ENCODE measurements at places on chromosomes 3 and 15.

- DNase-seq = no peak
Observed at GRCh38 chr3:194198938-194199337, 63.0 kb downstream of the HES1 start.

- DNase-seq = no peak
Observed at GRCh38 chr15:53218666-53219580, 428.8 kb upstream of the ONECUT1 start.

GRCh38 chr3:107956991-107957900 is 133.6 kb downstream of the CD47 start:
- no peak for DNase-seq

DNA sequence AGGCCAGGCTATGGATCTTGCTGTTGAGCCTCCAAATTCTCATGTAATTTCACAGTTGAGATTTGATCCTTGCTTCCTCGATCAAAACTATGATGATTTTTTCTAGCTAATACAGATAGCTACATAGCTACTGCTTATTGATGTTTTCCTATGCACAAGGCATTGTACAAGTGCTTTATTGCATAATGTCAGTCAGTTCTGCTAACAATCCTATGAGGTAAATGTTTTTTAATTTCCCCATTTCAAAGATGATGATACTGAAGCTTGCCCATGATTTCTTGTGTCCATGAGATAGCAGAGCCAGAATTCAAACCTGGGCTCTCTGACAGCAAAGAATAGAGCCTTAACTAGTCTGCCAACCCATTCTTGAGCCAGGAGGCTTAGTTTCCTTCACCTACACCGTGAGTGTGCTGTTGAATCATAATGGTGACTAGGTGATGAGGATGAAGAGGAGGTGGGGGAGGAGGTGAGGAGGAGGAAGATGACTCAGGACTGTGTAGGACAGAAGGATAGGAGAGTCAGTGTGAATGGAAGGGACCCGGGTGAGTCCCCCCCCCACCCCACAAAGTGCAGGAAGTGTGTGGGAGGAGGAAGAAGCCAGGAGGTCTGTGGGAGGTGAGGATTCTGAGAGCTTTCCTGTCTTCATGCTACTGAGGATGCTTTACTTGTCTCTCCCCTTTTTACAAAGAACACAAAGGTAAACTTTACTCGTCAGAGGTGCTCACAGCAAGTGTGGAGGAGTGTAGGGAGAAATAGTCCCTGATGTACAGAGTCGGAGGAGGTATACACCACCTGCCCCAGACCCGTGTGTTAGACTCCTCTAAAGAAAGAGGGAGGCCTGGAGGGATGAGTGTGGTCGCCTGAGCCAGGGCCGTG is 3.6 kb downstream of the TAGLN3 start:
- no peak for DNase-seq

- DNase-seq = no peak
Observed at GRCh38 chr3:194876403-194877095, 190.9 kb downstream of the FAM43A start.

- DNase-seq = no peak
Observed at GRCh38 chr3:123733805-123734526, 149.1 kb upstream of the HACD2 start.

- no peak for DNase-seq
Observed at GRCh38 chr3:125194061-125194848, 18.3 kb downstream of the SLC12A8 start.

DNA sequence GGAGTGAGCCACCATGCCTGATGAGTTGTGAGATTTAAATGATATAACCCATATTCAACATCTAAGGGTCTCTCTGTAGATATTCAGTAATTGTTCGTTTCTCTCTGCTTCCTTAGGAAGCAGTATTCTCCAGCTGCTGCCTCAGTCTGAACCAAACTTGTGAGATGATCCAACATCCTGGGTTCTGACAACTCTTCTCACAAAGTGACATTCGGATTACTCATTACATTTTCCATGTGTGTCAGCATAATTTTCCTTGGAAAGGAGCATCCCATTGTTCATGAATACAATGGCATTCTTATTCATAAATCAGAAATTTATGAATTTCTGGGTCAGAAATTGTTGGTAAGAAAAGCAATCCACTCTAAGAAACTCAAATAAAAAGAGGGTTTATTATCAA is 15.0 kb upstream of the SEC22A start:
- no peak for DNase-seq

DNA sequence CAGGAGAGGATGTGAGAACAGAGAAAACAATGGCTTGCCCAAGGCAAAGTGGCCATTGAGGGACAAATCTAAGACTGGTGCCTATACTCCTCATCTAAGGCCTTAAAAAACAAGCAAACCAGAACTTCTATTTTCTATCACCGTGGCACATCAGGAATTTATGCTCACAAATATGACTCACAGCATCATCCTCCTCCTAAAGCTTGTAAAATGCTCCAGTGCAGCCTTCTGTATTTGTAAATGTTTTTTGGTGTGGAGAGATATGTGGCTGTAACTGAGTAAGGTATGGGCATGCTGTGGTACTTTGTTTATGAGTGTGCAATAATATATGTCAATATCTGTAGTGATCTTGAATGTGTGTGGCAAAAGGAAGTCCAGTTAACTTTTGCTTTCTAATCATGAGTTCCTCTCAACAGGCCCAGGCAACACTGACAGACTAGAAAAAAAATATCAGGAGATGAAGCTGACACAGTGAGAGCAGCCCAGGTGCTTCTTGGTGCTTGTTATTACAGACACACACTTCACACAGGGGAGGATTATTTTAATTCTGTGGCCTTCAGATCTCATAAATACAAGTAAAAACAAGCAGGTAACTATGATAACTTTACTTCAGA is 60.3 kb downstream of the CTNNB1 start:
- no peak for DNase-seq

DNA sequence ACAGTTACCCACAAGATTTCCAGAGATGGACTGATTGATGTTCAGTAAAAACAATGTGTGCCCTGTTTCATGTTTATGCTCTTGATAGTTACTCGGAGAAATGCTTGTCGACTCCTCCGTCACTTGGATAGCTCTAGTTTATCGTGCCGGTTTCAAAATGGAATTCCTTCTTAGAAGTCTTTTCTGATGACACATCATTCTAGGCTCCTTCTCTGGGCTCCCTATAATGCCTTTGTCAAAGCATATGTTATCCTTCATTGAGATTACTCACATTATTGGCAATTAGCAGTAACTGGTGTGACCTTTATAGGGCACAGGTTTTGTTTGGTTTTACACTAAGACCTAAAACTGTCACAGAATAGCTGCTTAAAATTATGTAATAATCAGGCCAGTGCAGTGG is 201.8 kb downstream of the CNTN6 start:
- no peak for DNase-seq

DNA sequence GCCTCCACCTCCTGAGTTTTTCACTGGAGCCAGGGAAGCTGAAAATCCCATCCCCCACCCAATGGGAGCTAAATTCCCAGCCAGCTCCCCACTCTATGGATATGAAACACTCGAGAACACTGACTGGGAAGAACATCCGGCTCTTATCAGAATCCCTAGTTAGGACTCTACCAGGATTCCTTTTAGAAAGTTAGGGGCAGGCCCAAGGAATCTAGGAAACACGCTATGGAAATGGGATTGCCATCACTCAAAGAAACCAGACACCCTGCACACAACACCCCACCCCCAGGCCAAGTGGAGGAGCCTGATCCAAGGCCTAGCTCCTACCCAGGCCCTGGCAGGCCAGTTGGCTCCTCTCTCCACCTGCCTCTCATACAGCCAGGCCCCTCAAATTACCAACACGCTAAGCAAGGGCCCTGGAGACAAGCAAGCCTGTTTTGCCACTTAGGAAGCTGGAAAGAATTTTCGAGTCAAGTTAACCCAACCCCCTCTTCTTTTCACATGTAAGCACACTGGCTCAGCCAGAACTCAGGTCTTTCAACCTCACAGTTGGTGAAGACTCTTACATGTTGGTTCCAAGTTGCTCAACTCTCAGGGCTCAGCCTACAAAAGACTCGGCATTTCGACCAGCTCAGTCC is 75.5 kb downstream of the RBPMS2 start:
- no peak for DNase-seq

- no peak for DNase-seq
Observed at GRCh38 chr3:80241791-80242190, 474.0 kb upstream of the ROBO1 start.

- DNase-seq = no peak
Observed at GRCh38 chr3:176933704-176934103, 263.6 kb downstream of the TBL1XR1 start.

DNA sequence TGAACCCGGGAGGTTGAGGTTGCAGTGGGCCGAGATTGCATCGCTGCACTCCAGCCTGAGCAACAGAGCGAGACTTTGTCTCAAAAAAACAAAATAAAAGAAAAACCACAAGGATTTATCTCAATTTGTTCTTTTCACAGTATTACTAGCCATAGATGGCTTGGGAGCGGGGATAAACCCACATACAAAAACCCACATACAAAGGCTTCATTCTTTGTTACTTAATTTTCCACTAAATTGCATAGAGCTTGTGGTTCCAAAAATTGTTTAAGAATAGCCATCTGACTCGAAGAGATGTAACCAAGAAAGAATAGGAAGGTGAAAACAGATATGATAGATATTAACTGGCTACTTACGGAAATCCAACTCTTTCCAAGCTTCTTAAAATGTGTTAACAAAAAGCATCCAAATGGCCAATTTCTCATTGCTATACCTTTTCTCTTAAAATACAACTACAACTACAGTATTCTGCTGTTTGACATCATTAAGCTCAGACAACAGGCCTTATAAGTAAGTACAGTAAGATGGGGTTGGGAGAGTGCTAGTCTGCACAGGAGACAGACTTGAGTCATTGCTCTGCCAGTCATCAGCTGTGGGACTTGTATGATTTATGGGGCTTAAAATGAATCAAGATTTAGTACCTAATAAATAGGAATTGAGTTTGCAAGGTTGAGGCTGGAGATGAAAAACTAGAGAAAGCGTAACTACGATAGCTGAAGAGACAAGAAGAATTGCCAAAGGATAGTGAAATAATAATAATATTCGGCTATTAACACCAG is 96.6 kb upstream of the PLXND1 start:
- no peak for DNase-seq

DNA sequence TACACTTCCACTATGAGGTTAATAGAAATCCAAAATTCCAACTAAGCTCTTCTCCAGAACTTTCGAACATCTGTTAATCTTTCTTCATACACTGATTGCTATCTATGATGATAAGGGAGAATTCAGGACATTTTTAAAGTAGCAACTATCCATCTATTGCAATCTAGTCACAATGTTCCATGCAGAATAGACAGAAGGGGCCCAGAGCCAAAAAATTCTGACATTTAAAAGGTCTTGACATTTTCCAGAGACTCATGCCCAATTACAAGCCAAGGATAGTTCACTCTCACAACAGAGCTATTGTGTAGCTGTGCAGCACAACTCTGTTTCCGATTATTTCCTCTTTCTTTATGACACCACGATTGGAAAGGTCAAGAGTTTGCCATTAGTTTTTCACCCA is 999.7 kb upstream of the ALCAM start:
- DNase-seq = no peak

GRCh38 chr3:133208184-133208583 is 170.0 kb downstream of the TMEM108 start:
- DNase-seq = no peak

DNA sequence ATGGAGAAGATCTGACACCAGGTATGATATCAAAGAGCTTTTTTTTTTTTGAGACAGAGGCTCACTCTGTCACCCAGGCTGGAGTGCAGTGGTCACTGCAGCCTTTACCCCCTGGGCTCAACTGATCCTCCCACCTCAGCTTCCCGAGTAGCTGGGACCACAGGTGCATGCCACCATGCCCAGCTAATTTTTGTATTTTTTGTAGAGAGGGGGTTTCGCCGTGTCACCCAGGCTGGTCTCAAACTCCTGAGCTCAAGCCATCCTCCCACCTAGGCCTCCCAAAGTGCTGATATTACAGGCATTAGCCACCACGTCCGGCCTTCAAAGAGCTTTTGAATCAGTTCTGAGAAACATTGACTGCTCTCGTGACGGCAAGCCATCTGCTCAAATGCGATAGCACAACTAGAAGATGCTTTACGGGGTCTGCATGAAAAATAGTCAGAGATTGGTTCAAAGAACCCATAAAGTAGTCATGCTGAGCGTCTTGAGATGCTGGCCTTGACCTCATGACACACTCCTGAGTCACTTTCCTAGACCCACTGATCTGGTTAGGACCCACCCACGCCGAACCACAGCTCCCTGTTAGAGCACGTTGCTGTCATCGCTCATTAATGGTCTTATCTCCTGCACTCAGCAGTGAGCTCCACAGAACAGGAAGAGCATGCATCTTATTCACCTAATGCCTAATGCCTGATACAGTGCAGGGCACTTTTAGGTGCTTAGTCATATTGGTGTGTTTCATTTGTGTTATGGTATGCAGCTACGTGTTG is 57.0 kb upstream of the NR2F2 start:
- no peak for DNase-seq

DNA sequence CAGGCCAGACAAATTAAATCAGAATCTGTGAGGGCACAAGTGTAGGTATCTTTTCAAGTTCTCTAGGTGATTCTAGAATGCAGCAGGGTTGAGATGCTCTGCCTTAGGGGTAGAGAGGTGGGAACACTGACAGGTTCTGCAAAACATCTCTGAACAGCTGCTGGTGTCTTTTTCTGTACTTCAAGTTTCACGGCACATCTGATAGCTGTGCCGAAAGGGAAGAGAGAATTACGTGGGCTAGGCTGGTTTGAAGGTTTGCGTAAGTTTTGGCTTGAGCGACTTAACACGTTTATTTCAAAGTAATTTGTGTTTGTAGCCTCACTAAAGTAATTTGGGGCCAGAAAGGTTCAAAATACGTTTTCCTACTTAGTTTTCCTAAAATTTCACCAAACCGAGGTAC is 22.5 kb downstream of the PXK start:
- DNase-seq = no peak

DNA sequence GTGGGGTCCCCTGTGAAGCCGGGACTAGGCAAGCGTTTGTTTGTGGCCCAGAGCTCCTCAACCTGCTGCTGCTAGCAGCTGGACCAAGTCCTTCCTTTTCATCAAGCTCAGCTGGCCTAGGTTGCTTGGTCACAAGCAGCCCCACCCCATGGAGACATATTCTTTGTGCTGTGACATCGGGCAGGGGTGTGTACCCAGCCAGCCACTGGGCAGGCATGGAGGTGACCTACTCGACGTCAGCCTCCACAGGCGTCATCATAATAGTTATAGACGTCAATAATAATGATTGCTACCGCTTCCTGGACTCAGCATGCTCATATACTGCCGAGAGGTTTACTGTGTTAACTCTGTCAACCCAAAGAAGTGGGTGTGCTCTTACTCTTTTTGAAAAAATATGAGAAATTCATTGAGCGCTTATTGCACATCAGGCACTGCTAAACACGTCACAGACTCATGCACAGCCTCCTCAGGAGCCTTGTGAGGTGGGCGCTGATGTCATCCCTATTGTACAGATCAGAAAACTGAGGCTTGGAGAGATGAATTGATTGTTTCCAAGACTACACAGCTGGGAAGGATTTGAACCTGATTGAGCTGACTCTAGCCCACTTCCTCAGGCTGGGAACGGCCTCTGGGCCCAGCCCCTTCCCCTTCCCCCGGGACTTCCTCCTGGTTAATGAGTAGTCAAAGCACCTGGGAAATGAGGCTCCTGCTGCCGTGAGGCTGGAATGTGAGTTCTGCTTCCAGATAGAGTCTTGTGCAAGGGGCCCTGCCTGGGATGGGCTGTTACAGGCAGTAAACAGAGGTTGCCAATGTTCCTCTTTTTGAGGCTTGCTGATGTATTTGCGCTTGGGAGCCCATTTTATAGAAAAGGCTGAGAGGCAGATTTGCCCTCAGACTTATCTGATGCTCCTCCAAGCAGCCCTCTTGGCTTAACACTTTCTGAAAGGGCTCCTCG is 16.2 kb downstream of the SLC6A6 start:
- DNase-seq = no peak
